ENCODE measurements at places on chromosomes 16 and 17. TPM values are rescaled to one million over a fixed set of nuclear protein-coding genes. Genes with fewer than 3 reads are reported as not detected.

The KIF2B gene
- not detected for total RNA-seq

The CCL16 gene
- total RNA-seq = 0.51 TPM

The HS3ST3A1 gene
- total RNA-seq = not detected

The STX1B gene
- total RNA-seq = 0.07 TPM

The SPATA32 gene
- not detected for total RNA-seq

The ZNF598 gene
- 60.5 TPM for total RNA-seq

The GAS2L2 gene
- not detected for total RNA-seq

The TXNL4B gene
- 12.7 TPM for total RNA-seq

The SPNS2 gene
- 77.3 TPM for total RNA-seq

The SLFN13 gene
- 24.7 TPM for total RNA-seq

The KRT31 gene
- not detected for total RNA-seq

The CCL5 gene
- total RNA-seq = not detected

The SLC25A10 gene
- 17.2 TPM for total RNA-seq

The SMIM22 gene
- not detected for total RNA-seq

The POLR2A gene
- total RNA-seq = 151 TPM

The PLXDC1 gene
- not detected for total RNA-seq

The ZFP3 gene
- 1.7 TPM for total RNA-seq

The KRTAP4-3 gene
- not detected for total RNA-seq

The SLC13A5 gene
- not detected for total RNA-seq

The NME3 gene
- total RNA-seq = 32.0 TPM

All from endothelial cell of umbilical vein (primary cell).